ENCODE measurements at places on chromosomes 6 and 20.

GRCh38 chr6:51112731-51113130 lies 294.1 kb downstream of the TFAP2B start:
- no peak for DNase-seq

GRCh38 chr20:40802886-40803285 lies 113.8 kb upstream of the MAFB start:
- no peak for DNase-seq

DNA sequence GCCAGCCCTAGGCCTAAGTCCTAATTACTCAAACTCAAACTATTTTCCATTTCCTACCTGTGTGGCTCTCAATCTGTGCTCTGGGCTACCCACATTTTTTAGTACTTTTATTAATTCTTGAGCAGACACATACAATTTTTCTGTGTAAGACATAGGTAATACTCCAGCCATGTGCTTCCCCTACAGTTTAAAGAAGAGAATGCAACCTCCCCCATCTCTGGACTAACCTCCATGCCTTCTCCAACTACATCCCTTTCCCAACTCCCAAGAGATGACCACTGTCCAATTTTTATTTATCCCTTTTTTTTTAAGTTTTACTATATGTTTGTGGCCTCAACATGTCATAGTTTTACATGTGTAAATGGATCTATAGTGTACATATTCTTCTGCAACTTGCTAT lies 5.8 kb downstream of the HMGN4 start:
- peak; percentile 43 for DNase-seq

GRCh38 chr6:147207837-147208754 lies 3.9 kb downstream of the STXBP5 start:
- DNase-seq: peak; percentile 31

- peak; percentile 45 for DNase-seq
These were observed 276.8 kb downstream of the TENT5A start for GRCh38 chr6:81475646-81476045.

GRCh38 chr6:137676888-137677287 lies 182.7 kb upstream of the OLIG3 start:
- no peak for DNase-seq

DNA sequence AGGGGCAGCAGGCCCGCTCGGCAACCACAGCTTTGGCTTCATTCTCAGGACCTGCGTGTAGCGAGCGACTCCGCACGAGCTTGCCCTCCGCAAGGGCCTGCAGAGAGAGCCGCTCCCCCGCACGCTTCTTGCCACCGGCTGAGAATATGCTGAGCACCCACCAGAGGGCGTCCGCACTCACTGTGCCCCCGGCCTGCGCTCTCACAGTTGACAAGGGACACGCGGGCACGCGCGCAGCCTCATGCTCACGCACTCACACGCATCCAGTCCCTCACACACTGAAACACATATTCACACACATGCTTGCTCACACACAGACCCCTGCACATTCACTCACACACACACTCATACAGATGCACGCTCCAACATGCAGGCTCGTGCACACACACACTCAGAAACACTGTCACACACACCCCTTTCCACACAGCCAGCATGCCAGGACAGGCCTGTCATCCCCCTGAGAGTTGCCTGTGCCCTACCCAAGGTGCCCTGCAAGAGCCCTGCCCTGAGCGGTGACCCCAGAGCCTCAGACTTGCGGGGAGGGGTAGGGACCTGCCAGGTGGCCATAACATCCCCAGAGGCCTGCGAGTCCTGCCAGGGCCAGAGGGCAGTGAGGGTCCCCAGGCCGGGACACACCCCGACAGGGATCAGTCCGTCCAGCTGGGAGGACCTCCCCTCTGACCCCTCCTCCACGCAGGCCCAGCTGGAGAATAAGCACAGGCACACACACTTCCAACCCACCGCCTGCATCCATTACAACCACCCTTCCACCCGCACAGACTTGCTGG lies 174.1 kb downstream of the BMP7 start:
- peak; percentile 43 for DNase-seq

DNA sequence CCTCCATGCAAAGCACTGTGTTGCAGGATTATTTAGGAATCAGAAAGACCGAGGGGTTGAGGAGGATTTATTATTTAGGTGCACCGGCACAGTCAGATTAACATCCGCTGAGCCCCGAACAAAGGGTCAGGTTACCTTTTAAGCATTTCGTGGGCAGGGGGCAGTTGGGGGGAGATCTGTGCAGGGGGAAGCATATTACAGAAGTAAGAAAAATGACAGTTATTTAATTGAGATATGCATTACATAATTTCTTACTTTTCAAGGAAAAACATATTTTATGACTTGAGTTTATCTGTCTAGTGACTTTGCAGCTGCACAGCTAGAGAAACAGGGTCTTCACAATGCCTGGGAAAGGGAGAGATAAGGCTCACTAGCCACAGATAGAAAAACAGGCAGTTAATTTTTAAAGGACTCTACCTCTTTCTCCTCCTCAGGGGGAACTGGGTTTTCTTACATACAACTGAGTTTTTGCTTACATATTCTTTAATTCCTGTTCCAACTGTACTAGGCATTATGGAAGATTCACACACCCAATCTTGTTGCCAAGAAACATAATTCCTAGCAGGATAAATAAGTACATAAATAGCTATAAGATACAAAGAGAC lies 1.7 kb upstream of the HINT3 start:
- no peak for DNase-seq

- no peak for DNase-seq
These were observed 20.7 kb downstream of the RAB22A start for GRCh38 chr20:58330249-58330648.

DNA sequence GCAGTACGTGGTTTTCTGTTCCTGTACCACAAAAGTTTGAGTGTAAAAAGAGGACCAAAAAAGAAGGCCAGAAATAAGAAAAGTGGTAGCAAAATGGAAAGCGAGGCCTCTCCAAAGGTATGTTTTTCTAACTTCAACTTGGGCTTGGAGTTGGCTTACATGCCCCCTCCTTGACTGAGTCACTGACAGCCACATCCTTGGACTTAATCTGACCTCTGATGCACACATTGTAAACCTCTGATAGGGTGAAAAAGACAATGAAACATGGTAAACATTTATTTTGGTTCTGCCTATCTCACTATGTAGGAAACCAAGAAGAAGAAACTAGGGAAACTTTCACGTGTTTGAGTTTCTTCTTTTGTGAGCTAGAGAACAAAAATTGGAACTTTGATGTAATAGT lies 503.2 kb upstream of the ID4 start:
- peak; percentile 86 for DNase-seq

DNA sequence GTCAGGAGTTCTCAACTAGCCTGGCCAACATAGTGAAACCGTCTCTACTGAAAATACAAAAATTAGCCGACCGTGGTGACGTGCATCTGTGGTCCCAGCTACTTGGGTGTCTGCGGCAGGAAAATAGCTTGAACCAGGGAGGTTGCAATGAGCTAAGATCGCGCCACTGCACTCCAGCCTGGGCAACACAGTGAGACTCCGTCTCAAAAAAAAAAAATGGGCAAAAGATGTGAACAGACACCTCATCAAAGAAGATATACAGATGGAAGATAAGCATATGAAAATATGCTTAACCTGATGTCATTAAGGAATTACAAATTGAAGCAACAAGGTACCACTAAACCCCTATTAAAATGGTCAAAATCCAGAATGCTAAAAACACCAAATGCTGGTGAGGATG lies 9.2 kb upstream of the HSPA12B start:
- no peak for DNase-seq

GRCh38 chr6:63355632-63356031 lies 35.8 kb upstream of the LGSN start:
- DNase-seq: no peak

- DNase-seq: no peak
These were observed 201.6 kb upstream of the JARID2 start for GRCh38 chr6:15044146-15044882.

GRCh38 chr6:3405182-3405518 lies 51.7 kb downstream of the SLC22A23 start:
- DNase-seq: peak; percentile 17

- DNase-seq: peak; percentile 55
These were observed 4.4 kb upstream of the VIP start for GRCh38 chr6:152746172-152746553.

DNA sequence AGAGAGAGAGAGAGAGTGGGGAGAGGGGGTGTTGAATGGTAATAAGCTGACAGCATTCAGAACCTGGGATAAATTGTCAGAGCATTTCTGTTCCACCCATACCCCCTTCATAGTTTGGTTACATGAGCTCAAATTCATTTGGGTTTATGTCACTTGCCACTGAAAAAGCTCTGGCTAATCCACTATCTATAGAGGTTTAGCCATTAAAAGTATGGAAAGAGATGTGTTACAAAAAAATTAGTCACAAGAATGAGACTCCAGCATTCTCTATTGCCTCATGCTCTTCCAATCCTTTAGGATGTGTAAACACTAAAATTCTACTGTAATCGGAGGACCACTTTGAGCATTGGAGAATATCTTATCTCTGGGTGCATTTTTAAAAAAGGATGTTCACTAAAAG lies 297.6 kb upstream of the TCF21 start:
- no peak for DNase-seq

DNA sequence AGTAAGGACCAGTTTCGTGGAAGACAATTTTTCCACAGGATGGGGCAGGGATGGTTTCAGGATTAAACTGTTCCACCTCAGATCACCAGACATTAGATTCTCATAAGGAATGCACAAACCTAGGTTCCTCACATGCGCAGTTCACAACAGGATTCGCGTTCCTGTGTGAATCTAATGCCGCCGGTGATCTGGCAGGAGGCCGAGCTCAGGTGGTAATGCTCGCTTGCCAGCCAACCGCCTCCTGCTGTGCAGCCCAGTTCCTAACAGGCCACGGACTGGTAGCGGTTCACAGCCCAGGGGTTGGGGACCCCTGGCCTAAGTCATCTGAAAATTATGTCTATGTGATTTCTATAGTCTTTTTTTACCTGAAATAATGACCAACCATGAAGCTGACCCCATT lies 217.5 kb downstream of the TMEM200A start:
- no peak for DNase-seq

GRCh38 chr20:17630151-17630805 lies 51.8 kb downstream of the RRBP1 start:
- DNase-seq: no peak

DNA sequence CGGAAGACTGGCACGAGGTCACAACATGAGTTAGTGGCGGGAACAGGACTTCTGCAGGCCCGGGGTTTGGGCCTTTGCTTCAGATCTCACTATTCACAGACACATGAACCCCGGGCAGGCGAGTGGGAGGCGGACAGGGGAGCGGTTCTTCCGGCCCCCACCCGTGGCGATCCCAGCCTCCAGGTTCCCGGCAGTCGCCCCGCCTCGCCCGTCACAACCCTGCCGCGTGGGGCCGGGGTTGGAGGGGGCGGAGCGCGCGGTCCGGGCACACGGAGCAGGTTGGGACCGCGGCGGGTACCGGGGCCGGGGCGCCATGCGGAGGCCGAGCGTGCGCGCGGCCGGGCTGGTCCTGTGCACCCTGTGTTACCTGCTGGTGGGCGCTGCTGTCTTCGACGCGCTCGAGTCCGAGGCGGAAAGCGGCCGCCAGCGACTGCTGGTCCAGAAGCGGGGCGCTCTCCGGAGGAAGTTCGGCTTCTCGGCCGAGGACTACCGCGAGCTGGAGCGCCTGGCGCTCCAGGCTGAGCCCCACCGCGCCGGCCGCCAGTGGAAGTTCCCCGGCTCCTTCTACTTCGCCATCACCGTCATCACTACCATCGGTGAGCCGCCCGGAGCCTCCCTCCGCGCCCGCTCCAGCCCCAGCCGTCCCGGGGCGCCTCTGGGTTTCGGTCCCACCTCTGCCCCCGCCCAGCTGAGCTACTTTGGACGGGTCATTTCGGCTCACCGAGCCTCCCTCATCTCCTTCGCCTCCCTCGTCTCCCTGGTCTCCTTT lies at the start of gene KCNK15:
KCNK15 (plus strand) TSS at position 268 of the 769 bp plus-strand sequence; CDS start at position 314, 46 bp downstream.
- peak; percentile 42 for DNase-seq

DNA sequence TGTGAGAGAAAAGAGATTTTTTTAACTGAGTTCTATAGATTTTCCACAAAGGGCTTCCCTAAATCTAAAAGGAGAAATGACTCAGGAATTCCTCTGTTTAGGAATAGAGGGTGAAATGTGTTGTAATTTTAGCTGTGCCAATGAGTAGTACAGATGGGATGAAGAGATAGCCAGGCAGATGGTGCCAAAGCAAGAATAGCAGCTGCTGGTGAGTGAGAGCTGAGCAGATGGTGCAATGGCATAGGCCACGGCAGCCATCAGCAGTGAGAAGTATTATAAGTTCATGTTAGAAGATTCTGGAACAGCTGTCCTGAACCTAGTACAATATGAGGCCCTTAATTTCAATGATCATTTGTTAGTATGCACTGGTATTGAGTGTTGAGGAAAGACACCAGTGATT lies 40.2 kb upstream of the CRISP1 start:
- no peak for DNase-seq

GRCh38 chr6:39167866-39168625 lies 53.1 kb upstream of the SAYSD1 start:
- no peak for DNase-seq

DNA sequence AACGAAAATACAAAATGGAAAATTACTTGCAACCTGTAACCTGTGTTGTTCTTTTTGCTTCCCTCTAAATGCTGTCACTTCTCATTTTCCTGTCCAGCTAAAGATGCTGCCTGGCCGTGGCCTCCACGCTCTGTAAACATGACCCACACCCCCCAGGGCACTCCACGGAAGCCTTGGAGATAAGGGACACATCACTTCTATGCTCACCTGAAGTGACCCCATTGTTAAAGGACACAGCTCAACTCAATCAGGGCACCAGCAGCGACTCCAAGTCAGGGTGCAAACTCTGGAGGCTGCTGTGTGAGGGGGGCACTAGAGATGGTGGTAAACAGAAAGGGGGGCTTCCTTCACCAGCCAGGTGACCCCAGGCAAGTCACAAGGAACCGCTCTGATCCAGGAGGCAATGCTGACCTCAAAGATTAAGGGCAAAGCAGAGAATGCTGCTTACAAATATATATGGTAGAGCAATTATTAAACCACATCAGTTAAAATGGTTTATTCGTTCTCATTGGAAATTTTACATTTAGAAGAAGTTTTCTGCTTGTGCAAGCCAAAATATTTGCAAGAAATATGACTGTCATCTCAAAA lies 13.2 kb downstream of the DIDO1 start:
- no peak for DNase-seq

DNA sequence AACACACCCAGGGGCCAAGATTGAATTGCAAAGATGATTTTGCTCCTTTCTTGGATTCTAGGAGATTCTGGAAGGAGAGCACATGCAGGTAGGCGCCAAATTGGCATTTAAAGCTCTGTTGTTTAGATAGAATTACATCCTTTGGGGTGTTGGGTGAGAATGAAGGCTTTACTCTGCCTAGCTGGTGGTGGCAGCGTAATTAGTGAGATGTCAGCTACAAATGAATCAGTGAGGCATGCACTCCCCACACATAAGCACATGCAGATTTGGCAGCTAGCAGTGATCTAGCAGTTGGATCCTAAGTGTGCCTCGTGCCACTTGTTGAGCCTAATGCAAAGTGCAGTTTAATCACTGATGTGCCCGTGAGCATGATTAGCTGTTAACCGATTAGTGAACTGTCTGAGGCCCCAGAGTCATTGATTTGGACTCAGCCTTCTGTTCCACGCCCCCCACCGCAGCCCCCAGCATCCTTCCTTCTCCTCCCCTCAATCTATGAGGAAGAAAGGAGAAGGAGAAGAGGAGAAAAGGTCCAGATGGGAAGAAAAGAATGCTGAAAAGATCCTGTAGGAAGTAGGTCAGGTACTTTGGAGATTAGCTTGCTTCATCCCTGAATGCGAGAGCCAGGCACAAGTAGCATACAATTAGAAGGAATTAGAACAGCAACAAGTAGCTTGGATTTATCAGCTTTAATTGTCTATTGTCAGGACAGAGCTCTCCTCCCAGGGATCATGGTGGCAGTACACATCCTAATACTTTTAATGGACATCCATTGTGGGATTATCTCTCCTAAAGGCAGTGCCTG lies 6.0 kb upstream of the PRDM1 start:
- DNase-seq: no peak

- DNase-seq: peak; percentile 76
These were observed 154.3 kb downstream of the VEGFA start for GRCh38 chr6:43924222-43924702.

All from M059J (cell line).